LoVo (cell line): ENCODE measurements at places on chromosomes 3 and 15.

DNA sequence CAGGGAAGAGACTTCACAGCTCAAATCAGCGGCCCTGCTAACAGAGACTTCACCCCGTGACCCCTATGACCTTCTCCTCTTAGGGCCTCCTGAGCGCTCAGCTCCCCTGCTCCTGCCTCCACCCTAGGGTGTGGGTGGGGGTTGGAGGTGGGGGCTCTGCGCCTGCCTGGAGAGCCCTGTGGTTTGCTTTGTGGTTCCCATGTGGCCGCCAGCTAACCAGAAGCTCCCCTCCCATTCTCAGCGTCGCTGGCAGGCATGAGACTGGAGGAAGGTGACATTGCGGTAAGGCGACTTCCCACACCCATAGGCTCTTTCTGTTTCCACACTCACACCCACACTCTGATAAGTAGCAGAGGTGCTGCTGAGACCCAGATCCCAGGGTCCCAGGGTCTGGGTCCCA, 27.6 kb downstream of the XYLB start:
- DNase-seq = no peak

DNA sequence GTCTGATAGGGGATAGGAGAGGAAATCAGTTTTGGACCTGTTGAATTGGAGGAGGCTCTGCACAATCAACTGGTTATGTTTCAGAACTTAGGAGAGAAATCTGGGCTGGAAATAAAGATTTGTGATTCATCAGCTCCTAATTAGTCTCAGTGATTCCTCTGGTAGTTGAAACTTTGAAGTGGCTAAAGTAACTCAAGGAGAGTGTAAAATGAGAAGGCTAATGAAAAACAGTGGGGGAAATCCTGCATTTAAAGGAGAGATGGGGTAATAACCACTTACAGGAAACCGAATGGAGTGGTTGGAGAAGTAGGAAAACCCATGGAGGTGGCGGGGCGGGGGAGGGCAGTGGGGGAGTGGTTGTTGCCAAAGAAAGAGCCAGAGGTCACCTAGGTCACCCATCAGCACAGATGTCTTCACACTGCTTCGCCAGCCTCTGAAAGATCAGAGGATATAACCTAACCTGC, 32.6 kb downstream of the MAP2K5 start:
- DNase-seq = no peak

DNA sequence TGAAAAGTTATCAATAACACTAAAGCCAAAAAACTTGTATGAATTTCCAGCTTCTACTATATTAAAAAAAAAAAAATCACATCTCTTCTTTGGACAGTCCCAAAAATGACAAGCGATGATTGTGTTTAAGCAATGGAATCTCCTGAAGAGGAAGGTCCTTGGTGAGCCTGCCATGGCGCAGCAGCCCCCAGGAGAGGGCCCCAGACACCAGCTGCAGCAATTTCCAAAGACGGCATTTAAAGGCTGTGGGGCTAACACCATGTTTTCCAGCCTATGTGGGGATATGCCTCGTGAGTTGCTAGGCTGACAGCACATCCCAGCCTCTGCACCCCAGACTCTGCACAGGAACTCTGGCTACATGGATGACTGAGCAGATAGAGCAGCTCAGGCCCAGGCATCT, 14.7 kb downstream of the SKIC8 start:
- DNase-seq = no peak

DNA sequence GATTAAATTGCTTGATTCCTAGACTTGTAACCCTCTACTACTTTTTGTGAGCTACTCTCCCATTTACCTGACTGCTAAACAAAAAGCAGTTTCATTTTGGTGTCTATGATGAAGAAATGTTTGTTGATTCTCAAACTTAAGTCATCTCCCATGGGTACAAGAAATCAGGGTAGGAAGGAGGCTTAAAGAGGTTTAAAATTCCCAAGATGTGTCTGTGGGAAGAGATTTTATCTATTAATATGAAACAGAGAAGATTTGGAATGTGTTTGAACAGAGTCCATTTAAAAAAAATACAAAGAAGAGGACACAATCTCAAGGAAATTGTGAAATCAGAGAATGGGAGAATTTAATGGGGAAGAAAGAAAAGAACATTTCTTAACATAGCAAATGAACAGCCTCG, 14.8 kb downstream of the P3H2 start:
- DNase-seq = no peak

DNA sequence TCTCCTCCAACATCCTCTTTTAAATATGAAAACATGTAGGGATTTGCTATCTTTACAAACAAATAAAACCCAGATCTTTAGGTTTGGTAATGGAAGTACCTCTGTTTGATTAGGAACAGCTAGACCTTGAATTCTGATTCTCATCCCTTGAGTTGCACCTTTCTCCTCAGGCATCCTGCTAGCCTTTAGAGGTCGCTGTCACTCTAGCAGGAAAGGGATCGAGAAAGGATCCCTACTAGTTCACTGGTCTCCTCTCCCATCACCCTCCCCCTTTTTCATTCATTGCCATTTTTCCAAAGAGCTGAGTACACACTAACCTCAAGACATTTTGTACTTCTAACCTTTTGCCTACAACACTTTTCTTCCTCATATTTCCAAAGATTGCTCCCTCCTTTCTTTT, 569.8 kb downstream of the RBMS3 start:
- DNase-seq = no peak

DNA sequence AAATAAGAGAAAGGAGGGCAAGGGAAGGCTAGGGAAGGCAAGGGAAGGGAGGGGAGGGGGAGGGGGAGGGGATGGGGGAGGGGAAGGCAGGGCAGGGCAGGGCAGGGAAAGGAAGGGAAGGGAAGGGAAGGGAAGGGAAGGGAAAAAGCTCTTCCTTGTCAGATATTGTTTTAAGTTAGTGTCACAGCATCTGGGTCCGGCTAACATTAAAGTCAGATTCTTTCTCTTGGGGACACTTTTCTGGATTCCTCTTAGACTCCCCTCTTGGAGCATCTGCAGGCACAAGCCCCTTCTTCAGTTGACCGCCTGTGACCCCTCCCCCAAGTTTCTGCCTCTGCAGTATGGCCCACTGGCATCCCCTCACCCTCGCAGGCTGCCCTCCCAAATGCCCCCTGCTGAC, 26.0 kb downstream of the BFSP2 start:
- no peak for DNase-seq

DNA sequence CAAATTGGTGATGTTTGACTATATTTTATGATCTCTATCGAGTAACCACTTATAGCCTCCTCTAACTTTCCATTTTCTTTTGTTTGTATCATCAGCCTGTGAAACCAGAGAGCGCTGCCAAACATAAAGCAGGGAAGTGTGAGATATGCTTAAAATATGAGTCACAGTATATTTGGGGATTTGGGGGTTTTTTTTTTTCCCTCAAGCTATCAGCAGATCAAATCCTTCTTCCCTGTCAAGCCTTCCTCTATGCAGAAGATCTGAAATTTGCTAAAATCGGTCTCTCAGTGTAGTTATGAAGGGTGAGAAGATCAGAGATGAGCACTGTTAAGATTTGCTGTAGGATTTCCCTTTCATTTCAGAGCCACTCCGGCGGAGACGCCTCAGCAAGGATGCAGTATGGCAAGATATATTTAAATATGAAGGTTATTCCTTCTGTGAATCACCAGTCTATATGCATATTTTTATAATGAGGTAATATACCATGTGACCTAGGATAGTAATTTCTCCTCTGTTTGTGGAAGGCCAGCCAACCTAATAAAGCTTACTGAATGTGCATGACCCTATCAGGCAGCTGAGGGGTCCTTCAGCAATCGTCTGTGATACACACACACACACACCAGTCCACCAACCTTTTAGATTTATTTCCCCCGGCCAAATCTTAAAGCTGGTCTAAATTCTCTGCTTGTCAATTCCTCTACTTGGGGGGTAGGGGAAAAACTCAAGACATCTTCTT, 474.1 kb downstream of the FOXP1 start:
- no peak for DNase-seq

- no peak for DNase-seq
Observed at GRCh38 chr3:11610044-11610671, 33.6 kb downstream of the VGLL4 start.

DNA sequence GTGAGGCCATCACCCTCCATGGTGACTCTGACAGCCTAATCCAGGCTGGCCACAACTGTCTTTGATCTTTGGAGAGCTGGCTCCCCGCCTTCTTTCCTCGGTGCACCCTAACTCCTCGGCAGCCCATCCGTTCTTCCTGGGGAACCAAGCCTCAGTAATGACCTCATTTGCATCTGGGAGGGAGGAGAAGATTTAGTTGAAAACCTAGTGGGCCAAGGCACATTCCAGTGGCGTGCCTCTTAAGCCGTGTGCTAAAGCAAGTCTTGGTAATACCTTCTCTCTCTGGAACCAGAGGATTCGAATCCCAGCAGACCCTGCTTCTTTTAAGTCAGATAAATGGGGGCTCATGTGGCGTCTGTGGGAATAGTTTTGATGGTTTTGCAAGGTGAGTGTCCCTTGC, 233.1 kb downstream of the EBLN2 start:
- no peak for DNase-seq

GRCh38 chr3:130934442-130935089, 40.7 kb downstream of the ATP2C1 start:
- no peak for DNase-seq

GRCh38 chr15:27820722-27821121, 278.4 kb downstream of the OCA2 start:
- no peak for DNase-seq

DNA sequence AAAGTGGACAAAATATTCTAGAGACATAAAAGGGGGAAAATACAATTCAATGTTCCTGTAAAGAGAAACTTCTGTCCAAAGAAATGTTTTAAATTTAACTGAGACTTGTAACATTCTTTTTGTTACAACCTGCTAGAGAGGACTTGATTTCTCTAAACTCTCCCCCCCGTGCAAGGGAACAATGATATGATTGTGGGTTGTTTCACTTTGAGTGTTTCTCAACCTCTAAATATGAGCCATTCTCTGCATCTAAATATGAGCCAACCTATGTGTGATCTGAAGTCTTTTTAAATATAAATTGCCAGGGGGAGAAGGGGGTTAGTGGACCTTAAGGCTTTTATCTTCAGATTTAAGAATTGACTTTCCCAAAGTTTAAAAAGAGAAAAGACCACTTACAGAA, 14.6 kb downstream of the ZNF860 start:
- DNase-seq = no peak

DNA sequence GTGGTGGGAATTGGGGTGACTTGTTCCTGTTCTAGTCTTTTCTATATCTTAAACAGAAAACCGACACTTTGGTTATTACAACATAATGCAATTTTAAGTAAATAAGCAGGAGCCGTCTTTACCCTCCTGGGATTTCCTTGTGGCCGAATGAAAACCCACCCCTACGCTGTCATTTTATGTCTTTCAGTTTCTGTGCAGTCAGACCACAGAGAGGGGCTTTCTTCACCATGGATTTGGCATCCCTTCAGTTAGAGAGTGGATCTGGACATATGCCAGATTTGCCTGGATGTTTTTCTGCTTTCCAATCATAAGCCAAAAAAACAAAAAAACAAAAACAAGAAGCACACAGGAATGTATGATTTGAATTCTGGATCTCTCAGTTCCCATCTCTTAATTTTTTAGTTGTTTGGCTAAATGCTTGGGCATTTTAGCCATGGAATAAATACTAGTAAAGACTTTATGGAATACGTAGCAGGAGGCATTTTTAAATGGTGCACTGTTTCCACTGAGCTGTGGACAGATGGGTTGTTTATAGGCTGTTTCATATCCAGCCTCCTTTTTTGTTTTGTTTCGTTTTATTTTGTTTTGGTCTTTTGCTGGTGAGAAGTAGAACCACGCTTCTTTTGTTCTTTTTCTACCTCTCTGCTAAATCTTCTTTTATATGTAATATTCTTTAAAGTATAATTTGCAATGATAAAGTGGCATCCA, 272.9 kb downstream of the FEZF2 start:
- no peak for DNase-seq

DNA sequence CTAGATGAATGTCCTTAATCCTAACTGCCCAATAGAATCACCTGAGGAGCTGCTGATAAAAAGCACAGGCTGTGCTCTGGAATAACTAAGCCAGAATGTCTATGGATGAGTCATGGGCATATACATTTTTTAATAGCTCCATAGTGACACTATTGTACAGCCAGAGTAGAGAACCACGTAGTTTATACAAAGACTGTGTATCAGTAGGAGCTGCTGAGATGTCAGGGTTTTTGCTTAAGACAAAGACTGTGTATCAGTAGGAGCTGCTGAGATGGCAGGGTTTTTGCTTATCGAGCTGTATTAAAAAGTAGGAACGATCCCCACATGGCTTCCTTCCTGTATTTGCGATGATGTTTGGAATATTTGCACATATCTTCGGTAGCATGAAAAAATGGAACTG, 137.4 kb downstream of the SV2B start:
- DNase-seq = no peak

GRCh38 chr3:186923241-186923640, 7.1 kb upstream of the ST6GAL1 start:
- DNase-seq = no peak

- no peak for DNase-seq
Observed at GRCh38 chr3:186920301-186920700, 10.0 kb upstream of the ST6GAL1 start.

DNA sequence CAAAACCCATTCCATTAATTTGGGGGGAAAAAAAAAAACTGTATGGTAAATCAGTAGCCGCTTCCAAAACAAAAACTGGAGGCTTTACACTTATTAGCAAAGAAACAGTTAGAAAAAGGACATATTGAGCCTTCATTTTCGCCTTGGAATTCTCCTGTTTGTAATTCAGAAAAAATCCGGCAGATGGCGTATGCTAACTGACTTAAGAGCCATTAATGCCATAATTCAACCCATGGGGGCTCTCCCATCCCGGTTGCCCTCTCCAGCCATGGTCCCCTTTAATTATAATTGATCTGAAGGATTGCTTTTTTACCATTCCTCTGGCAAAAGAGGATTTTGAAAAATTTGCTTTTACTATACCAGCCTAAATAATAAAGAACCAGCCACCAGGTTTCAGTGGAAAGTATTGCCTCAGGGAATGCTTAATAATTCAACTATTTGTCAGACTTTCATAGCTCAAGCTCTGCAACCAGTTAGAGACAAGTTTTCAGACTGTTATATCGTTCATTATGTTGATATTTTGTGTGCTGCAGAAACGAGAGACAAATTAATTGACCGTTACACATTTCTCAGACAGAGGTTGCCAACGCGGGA, 9.4 kb upstream of the RPL24 start:
- DNase-seq = peak; percentile 51

DNA sequence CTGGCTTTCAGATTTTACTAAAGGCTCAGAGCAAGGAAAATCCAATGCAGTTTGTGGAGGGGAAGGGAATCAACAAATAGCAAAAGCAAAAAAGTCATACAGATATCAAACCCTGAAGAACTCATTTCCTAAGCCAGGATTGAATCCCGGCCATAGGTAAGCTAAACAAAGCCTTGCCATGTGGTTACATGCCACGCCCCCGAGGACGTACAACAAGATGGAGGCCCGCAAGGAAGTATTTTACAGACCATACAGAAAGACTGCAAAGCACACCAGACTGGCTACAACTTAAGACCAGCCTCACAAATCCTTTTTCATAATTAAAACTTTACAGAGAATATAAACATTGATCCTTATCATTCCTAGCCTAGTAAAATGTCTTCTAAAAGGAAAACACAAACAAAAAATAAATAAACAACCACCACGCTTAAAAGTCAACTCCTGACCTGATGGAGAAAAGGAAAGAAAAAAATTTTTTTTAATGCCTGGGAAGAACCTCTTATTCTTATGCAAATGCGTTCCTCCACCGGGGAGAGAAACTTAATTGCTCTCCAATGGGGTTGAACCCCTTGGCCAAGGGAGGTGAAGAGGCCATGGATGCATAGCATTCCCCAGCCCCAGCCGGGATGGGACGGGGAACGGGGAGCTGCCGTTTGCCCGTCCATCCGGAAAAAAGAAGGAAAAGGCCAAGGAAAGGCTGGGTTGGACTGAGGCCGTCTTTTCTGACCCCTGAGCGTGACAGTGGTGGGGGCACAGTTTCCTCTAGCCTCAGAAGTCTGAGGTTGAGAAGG, 39.3 kb downstream of the IL1RAP start:
- DNase-seq = no peak
